ENCODE measurements at places on chromosomes 3 and 15. TPM values are rescaled to one million over a fixed set of nuclear protein-coding genes. Genes with fewer than 3 reads are reported as not detected.

GHSR gene
- total RNA-seq, result not detected

NPAP1 gene
- total RNA-seq, result not detected

CDHR4 gene
- not detected for total RNA-seq

OCA2 gene
- 0.89 TPM for total RNA-seq

TEX55 gene
- total RNA-seq, result not detected

CACNA2D2 gene
- total RNA-seq, result 1.3 TPM

CRABP1 gene
- not detected for total RNA-seq

WDR49 gene
- not detected for total RNA-seq

LSAMP gene
- total RNA-seq, result 20.7 TPM

MCF2L2 gene
- 0.29 TPM for total RNA-seq

CCDC32 gene
- total RNA-seq, result 32.9 TPM

TNFAIP8L3 gene
- 5.9 TPM for total RNA-seq

SH2D7 gene
- total RNA-seq, result not detected

IGDCC3 gene
- total RNA-seq, result 5.8 TPM

DNAJC19 gene
- 51.3 TPM for total RNA-seq

PIERCE2 gene
- 2.8 TPM for total RNA-seq

ENTPD3 gene
- total RNA-seq, result 2.2 TPM

CPN2 gene
- total RNA-seq, result not detected

ITIH1 gene
- total RNA-seq, result not detected

GOLGA6A gene
- not detected for total RNA-seq

WDR93 gene
- not detected for total RNA-seq

STARD5 gene
- total RNA-seq, result 6.2 TPM

Data from stomach (tissue), 19 donors.